ENCODE measurements at places on chromosomes 2 and 18.

- no peak for DNase-seq
Measured at GRCh38 chr18:7754258-7754657, 187.1 kb downstream of the PTPRM start.

GRCh38 chr2:172698041-172698863 lies 37.4 kb upstream of the RAPGEF4 start:
- no peak for DNase-seq

DNA sequence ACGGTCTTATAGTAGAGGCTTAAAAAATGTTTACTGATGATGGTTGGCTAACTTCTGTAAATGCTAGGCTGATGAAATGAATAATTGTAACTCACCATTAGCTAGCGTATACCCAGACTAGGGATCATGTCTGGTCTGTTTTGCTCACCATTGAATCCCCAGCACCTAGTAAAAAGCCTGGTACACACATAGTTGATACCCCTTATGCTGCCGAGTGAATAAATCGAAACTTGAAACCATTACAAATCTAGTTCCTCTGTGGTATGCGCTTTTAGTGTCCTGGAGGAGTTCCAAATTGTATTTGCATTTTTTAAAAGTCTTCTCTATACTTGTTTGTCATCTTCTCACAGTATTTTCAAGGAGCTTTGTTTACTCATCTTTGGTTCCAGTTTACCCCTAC lies 1.3 kb downstream of the TAF1B start:
- no peak for DNase-seq

DNA sequence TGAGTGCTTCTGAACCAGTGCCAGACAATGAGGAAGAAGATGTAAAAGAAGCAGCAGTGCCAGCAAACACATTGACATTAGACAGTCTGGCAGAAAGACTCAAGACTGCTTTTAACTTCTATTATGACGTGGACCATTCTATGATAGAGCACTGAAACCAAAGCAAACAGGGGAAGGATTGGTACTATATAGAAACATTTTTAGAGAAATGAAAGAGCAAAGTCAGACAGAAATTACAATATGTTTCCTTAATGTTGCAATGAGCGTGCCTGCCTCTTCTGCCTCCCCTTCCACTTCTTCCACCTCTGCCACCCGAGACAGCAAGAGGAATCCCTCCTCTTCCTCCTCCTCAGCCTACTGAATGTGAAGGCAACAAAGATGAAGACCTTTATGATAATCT lies 39.7 kb downstream of the DHX57 start:
- DNase-seq: no peak

- DNase-seq: no peak
Measured at GRCh38 chr2:45450634-45451033, 160.4 kb downstream of the SRBD1 start.

DNA sequence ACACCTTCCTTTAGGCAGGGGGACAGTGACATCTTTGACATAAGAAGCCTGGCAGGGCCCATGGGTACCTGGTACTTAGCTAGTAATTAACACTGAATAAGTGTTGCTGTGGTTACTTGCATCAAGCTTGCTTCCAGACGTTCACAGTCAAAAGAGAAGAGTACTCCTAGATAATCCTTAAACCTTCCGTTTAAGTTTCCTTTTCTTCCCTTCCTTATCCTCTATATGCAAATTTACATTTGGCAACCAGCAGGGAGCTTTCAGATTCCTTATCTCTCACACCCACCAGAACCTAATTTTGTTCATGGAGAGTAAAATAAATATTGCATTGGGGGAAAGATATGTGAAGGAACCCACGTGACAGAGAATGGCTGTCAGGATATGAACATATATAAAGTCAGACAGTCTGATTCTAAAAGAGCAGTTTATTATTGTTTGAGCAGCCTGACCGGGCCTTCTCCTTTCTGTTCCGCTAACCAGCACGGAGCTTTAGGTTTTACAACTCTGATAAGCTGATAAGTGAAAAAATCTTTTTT lies 7.8 kb upstream of the RAB31 start:
- no peak for DNase-seq

GRCh38 chr2:10826625-10827024 lies 14.0 kb upstream of the PDIA6 start:
- DNase-seq: no peak

GRCh38 chr2:12338946-12339697 lies 377.6 kb upstream of the TRIB2 start:
- DNase-seq: no peak

DNA sequence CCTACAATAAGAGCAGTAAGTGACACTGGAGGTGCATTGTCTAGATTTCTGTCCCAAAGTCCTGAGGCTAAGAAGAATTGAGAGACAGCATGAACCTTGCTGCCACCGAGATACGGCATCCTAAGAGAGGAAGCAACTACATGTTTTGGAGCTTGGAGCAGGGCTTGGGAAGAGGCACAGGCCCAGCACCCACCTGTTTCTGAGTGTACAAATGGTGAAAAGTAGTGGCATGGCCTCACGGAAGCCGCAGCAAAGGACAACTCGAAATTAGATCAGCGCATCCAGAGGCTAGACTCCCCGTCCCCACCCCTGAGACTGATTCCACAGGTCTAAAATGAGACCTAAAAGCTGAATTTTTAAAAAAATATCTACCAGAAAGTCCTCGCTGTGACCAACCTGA lies 127.5 kb downstream of the PTGR3 start:
- no peak for DNase-seq

- DNase-seq: no peak
Measured at GRCh38 chr2:41922177-41922576, 125.6 kb upstream of the PKDCC start.

DNA sequence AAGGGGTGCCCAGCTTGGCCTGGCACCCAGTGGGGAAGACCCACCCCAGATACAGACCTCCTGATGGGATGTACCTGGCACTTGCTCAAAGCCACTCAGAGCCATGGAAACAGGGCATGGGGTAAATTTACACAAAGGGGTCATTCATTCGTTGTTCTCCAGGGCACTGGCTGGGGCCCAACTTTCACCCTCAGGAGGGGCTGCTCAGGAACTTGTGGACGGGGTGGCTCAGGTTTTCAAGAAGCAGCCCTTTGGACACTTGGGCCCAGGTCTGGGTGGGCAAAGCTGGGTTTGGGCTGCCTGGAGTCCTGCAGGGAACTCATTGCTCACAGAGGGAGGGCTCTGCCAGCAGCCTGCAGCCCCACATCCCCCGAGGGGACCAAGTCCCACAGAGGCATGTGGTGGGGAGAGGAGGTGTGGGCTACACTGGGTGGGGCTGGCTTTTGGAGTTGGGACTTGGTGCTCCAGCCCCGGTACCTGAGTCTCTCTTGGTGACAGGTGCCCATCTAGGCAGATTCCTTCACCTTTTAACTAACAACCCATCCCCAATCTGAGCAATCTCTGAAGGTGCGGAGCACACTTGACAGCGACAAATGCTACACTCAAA lies 172.3 kb downstream of the CELF4 start:
- DNase-seq: no peak

- DNase-seq: no peak
Measured at GRCh38 chr18:9951022-9951859, 37.4 kb downstream of the VAPA start.

DNA sequence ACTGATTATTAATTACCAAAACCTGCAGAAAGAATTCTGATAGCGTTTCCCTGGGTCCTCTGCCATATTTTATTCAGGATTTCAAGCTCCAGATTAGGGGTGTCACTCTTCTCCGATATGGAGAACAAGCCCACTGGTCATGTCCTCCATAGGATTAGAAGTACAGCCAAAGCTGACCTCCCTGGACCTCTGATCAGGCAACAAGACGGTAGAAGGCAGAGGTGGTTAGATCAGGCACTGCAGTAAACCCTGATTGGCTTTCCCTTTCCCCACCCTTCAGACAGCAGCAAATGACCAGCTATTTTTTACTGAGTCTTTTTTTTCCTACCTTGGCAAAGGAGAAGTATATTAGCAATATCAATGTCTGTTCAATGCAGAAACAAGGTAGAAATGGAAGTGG lies 37.7 kb downstream of the SPC25 start:
- no peak for DNase-seq

DNA sequence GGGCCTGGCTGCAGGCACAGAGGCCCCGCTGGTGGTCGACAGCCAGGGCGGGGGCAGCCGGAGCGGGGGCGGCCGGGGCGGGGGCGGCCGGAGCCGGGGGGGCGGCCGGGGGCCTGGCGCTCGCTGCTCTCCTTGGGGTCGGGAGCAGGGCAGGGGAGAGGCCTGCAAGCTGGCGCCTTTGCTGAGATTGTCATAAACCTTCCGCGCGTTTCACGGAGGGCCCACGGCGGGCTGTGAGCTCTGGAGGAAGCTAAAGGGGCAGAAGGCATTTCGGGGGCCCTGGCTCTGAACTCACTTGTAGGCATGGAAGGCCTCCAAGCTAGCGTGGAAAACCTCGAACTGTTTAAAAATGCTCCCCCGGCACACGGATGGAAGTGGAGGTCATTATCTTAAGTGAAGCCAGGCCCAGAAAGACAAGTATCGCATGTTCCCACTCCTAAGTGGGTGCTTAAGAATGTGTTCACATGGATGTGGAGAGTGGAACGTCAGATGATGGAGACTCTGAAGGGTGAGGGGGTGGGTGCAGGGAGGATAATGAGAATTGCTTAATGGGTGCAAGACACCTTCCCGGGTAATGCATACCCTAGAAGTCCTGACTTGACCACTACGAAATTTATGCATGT lies 629 bp downstream of the PRELID3A start:
- no peak for DNase-seq

- no peak for DNase-seq
Measured at GRCh38 chr2:24702800-24703199, 90.4 kb downstream of the PTRHD1 start.

DNA sequence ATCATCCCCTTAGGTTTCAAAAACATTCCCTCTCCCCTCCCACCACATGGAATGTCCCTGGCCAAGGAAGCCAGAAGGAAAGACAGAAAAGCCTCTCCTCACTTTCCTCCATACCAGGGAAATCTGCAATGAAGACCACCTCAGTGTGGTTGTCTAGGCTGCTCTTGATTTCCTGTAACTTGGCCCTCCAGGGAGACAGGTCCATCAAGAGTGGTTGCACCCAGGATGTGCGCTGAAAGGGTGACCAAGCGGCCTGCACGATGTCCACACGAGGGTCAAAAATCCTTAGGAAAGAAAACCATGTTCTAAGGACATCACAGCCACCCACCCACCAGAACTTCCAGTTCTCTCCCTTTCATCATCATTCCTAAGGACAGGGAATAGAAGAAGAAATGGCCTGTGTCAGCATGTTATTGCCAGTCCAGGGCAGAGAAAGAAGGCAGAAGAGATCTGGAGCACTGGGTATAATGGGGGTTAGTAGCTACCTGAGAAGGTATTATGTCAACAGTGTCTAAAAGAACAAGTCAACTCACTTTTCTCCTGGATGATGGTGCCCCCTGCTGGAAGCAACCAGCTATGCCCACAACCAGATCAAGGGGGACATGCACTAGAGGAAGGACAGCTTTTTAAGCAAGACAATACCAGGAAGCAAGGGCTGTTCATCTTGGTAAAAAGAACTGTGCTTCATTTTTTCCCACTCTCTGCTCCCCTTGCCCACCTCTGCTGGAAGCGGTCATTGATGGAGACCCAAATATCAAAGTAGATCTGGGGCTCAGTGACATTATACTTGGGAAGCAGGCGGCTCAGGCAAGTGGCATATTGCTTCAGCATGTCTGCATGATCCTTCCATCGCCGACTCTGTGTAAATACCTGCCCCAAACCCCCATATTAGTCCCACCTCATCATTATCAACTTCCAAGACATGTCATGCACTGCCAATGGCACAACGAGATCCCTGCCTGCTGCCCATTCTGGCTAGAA lies 9.3 kb downstream of the GGCX start:
- DNase-seq: peak; percentile 89

DNA sequence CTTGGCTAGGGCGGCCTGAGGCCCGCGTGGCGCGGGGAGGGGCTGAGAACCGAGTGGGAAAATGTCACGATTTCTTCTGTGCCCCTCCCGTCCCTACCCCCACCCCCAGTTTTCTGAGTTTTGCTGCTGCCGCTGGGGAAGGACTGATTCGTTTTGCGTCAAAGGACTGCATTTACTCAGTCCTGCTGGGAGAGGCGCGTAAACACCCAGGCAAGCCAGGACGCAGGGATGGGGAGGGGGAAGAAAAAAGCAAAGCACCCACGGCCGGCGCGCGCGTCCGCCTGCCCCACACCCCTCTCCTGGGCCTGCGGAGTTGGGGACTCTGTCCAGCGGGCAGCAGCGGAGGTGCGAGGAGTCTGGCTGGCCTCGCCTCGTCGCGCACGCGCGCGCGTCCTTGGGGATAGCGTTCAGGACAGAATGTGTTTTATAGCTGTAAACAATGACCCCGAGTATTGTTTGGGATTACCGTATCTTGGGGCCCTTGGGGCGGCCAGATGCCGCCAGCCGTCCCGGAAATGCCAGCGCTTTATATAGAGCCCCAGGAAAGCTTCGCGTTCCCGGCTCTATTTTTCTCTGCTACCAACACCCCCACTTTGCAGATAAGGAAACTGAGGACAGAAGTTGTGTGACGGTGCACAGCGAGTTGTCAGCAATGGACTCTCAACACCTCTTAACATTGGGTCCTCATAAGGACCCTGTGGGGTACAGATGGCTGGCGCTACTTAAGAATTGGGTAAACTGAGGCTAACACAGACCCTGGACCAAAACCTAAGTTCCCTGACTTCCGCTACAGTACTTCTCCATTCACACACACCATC lies 1.7 kb upstream of the FOSL2 start:
- DNase-seq: no peak

DNA sequence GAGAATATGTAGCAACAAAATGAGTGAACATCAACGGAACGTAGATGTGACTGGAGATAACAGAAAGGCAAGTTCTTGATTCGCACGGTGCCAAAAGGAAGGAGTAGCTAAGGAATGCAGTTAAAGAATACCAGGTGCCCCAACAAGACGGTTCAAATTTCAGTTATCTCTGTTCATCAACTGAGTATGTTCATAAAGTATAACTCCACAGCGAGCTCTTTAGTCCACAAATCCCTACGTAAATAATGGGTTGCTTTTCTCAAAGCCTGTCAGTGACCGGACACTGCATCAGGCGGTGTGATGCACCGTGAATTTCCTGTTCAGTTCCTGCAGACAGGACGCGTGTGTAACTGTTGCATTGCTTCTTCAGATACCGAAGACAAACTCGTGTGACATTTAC lies 91.8 kb downstream of the NOL10 start:
- DNase-seq: no peak

- DNase-seq: no peak
Measured at GRCh38 chr18:7646174-7646886, 79.2 kb downstream of the PTPRM start.

- no peak for DNase-seq
Measured at GRCh38 chr2:176643646-176644045, 374.4 kb downstream of the MTX2 start.

GRCh38 chr2:175187378-175187777 lies 5.9 kb upstream of the ATP5MC3 start:
- no peak for DNase-seq

- DNase-seq: no peak
Measured at GRCh38 chr2:75537658-75538057, 23.1 kb downstream of the EVA1A start.

- DNase-seq: no peak
Measured at GRCh38 chr2:229586012-229586411, 128.3 kb downstream of the DNER start.

DNA sequence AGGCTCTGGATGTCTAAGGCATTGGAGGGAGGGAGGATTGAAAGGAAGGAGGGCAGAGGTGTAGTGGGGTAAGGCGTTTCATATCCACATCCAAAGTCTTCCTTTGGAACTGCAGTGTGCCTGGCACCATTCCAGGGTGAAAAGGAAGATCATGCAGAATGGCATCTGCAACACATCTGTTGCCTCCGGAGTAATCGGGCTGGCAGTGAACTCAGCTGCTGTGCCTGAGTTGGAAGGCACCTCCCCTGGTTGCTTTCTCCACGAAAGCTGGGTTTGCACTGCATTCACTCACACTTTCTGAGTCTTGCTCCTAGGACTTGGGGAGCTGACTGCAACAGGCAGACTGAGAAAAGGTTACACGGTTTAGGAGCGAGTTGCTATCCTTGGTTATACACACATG lies 30.3 kb upstream of the SEC11C start:
- no peak for DNase-seq

All from effector CD4-positive, alpha-beta T cell (primary cell).